ENCODE measurements at places on chromosomes 1 and 21. TPM values are rescaled to one million over a fixed set of nuclear protein-coding genes. Genes with fewer than 3 reads are reported as not detected.

The CHML gene
- 4.1 TPM for total RNA-seq

The TMEM50A gene
- total RNA-seq = 72.6 TPM

The FOXJ3 gene
- total RNA-seq = 15.0 TPM

The GPR89A gene
- total RNA-seq = 21.9 TPM

The SNX7 gene
- total RNA-seq = 41.7 TPM

The C8B gene
- total RNA-seq = not detected

The TIAM1 gene
- total RNA-seq = 6.0 TPM

The RGS8 gene
- under 0.01 TPM for total RNA-seq

The CYYR1 gene
- not detected for total RNA-seq

The TRIM46 gene
- total RNA-seq = 3.5 TPM

The TCP10L gene
- 0.32 TPM for total RNA-seq

The AADACL4 gene
- 0.09 TPM for total RNA-seq

The DISP3 gene
- total RNA-seq = not detected

The RPL11 gene
- 1,375 TPM for total RNA-seq

The DHRS3 gene
- 152 TPM for total RNA-seq

The CYP4A22 gene
- total RNA-seq = not detected

The TRIM63 gene
- total RNA-seq = not detected

The BTBD8 gene
- 4.7 TPM for total RNA-seq

The RBP7 gene
- not detected for total RNA-seq

The OR2G6 gene
- total RNA-seq = not detected

The PRR9 gene
- total RNA-seq = not detected

The LRRC39 gene
- total RNA-seq = 0.16 TPM

The HFM1 gene
- total RNA-seq = 0.43 TPM

The OR2L3 gene
- total RNA-seq = not detected

The NCSTN gene
- 63.5 TPM for total RNA-seq

The IL10 gene
- not detected for total RNA-seq

The VAMP4 gene
- total RNA-seq = 9.1 TPM

The EEIG2 gene
- total RNA-seq = 20.7 TPM

The BRWD1 gene
- 46.1 TPM for total RNA-seq

The TMEM82 gene
- total RNA-seq = not detected

The OVAAL gene
- total RNA-seq = not detected

The OR2L5 gene
- total RNA-seq = not detected

The SPOCD1 gene
- 17.4 TPM for total RNA-seq

The MX2 gene
- 0.63 TPM for total RNA-seq

The CFHR1 gene
- 0.16 TPM for total RNA-seq

The FMO1 gene
- 0.16 TPM for total RNA-seq

The ELAPOR1 gene
- total RNA-seq = 0.95 TPM
